H1 (cell line): ENCODE measurements at places on chromosomes 12 and 14. TPM values are rescaled to one million over a fixed set of nuclear protein-coding genes. Genes with fewer than 3 reads are reported as not detected.

- H3K4me3 ChIP-seq, result peak overlapping the region; percentile 72
- no peaks in the 10 kb centered on the region for H3K36me3 ChIP-seq
- no peak for DNase-seq
- no peak overlapping the region; the same call in 1 of the 2 replicates for H3K27ac ChIP-seq
- no peaks in the 10 kb centered on the region for H3K27me3 ChIP-seq
- no peaks in the 10 kb centered on the region for H3K4me1 ChIP-seq
Measured at GRCh38 chr14:37196604-37197420, 925 bp upstream of the MIPOL1 start.

DNA sequence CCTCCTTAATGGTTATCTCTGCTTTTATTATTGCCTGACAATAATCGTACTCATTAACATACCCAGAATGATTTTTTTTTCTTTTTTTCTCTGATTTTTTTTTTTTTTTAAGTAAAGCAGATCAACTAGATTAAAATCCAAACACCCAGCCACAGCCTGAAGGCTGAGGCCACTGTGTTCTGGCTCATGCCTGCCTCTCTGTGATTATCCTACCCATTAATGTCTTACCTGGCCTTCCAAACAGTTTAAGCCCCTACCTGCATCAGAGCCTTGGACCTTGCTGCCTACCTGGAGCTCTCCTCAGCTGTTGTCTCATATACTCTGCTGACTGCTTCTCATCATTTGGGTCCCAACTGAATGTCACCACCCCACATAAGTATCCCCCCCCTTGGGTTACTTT, 6.8 kb upstream of the TMED10 start:
- no peak overlapping the region for H3K27ac ChIP-seq
- no peaks in the 10 kb centered on the region; the same call in 1 of the 2 replicates for H3K4me1 ChIP-seq
- H3K27me3 ChIP-seq, result no peaks in the 10 kb centered on the region
- DNase-seq, result no peak
- H3K4me3 ChIP-seq, result no peak overlapping the region

GRCh38 chr14:34699873-34700621, 14.3 kb downstream of the CFL2 start:
- H3K36me3 ChIP-seq, result no peaks in the 10 kb centered on the region
- no peaks in the 10 kb centered on the region for H3K27me3 ChIP-seq
- H3K4me1 ChIP-seq, result no peaks in the 10 kb centered on the region
- no peak for DNase-seq
- H3K27ac ChIP-seq, result no peak overlapping the region

DNA sequence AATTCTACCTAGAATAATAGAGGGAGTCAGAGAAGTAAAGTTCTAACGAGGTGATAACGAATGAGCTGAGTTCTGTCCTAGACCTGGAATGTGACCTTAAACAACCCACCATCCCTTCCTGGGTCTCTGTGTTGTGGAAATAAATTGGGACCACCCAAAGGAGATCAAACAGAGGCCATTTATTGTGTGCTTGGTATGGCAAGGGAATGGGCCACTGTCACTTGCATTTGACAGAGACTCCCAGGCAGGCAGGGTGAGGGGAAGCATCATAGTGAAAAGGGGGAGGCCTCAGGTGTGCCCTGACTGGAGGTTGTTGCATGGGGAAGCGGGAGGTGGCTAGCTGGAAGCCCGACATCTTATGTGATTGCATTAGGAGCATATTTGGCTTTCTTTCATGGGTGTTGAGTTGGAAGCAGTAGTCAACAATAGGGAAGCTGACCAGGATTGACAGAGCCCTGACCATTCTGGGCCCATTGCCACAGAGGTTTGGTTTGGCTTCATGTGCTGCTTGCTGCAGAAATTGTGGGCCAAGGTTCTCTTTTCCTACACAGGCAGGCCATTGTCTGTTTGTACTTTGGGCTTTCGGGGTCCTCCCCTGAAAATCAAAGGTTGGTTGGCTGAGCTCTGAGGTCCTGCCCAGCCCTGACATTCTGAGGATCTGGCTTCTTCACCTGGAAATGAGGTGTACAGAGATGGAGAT, 17.6 kb upstream of the FAM181A start:
- H3K4me3 ChIP-seq, result no peak overlapping the region
- no peaks in the 10 kb centered on the region for H3K4me1 ChIP-seq
- DNase-seq, result no peak

GRCh38 chr12:19273482-19274330, 144.2 kb downstream of the PLEKHA5 start:
- peaks cover 56% of the 10 kb centered on the region for H3K36me3 ChIP-seq
- no peaks in the 10 kb centered on the region for H3K27me3 ChIP-seq
- H3K4me1 ChIP-seq, result no peaks in the 10 kb centered on the region
- DNase-seq, result no peak

DNA sequence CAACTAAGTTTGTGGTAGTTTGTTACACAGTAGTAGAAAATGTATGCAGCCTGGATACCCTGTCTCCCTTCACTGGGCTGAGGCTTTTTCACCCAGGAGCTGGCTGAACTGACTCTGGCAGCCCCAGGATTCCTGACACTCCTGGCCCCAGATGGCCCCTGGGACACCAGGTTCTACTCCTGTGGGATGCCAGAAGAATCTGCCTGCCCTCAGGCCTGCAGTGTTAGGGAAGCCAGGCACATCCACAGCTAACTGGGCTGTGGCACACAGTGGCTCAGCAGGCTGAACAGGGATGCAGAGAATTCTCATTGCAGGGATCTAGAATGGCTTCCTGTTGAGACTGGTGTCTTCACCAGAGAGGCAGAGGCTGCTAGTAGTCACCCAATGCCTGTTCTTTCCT, 8.5 kb downstream of the IFI27 start:
- no peak overlapping the region for H3K27ac ChIP-seq
- DNase-seq, result no peak
- H3K4me3 ChIP-seq, result no peak overlapping the region
- H3K4me1 ChIP-seq, result no peaks in the 10 kb centered on the region
- no peaks in the 10 kb centered on the region; the same call in 1 of the 2 replicates for H3K27me3 ChIP-seq
- H3K36me3 ChIP-seq, result no peaks in the 10 kb centered on the region

Gene NR1H4
- not detected in 2 replicates for total RNA-seq

Gene ACOT4
- 0.48 and 0.80 TPM in 2 replicates for total RNA-seq

Gene ABCD2
- 0.06 TPM in 1 of 2 replicates, not detected in the other for total RNA-seq

Gene TSPAN11
- total RNA-seq, result 3.9 and 4.0 TPM in 2 replicates
